ENCODE measurements at places on chromosomes 12 and 14. TPM values are rescaled to one million over a fixed set of nuclear protein-coding genes. Genes with fewer than 3 reads are reported as not detected.
A peak's percentile ranks its signal among the peaks of the same experiment; 100 is the strongest.

DNA sequence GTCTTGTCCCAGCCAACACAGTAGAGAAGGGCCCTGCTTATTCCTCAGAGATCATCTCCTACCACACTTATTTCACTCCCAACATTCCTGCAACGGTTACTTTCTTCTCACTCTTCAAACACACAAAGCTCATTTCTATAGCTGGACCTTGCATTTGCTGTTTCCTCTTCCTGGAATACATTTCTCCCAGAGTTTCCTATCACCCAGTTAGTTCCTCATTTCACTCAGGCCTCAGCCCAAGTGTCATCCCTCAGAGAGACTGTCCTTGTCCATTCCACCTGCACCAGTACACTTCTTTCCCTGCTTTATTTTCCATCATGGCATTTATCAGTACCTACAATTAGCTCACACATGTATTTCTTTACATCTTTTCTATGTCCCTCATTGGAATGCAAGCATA lies 14.7 kb upstream of the STK38L start:
- no peak for DNase-seq

DNA sequence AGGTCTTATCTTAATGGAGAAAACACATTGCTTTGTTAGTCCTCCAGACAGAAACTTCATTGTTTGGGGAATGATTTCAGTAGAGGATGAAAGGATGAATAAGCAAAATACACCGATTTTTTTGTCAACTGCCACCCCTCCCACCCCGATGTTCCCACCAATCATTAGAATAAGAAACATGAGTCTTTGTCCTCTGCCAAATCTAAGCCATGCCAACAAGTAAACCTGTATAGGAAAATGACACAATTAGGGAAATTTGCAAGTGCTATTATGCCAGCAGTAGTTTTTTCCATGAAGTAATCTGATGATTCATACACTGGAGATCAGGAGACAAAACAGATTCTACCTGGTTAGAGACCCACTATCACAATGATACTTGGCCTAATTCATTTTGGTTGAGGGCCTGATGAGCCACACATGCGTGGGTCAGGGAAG lies 35.9 kb downstream of the FLRT2 start:
- DNase-seq, result peak; percentile 37

DNA sequence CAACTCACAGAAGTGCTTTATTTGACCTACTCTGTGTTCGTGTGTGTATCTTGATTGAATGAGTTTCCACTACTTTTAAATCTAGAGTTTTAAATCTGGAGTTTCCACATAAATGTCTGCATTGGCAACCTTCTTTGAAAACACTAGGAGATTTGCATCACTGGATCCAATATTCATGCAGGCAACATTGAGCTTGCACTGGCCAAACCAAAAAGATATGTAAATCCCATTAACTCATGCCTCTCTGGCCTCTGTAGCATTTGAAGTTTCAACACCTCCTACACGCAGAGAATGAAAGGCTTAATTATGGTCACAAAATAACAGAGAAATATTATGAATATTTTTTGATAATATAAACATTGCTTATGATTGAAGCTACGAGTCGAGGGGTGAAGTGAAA lies 178.6 kb downstream of the DUSP6 start:
- no peak for DNase-seq

GRCh38 chr12:108811411-108812180 lies 45.8 kb downstream of the SSH1 start:
- DNase-seq, result no peak

- DNase-seq, result peak; percentile 20
These were observed 1.1 kb downstream of the SMIM10L1 start for GRCh38 chr12:11171969-11172675.

GRCh38 chr14:46651526-46652144 lies at the start of gene RPL10L:
Gene RPL10L (minus strand): TSS chr14:46651781. CDS start chr14:46651736, 45 bp downstream.
- no peak for DNase-seq

DNA sequence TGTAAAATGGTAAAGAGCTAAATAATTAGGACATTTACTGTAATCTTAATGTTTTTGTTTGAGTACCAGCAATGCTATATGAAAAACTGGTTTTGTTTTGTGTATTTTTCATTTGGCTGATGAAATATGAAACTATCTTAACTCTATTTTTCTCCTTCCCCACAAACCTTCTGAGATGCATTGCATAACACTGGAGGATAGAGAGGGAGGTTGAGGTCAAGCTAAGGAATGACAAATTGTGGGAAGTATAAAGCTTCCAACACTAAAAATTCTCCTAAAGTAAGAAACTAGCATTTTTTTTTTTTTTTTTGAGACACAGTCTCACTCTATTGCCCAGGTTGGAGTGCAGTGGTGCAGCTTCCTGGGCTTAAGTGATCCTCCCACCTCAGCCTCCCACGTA lies 31.5 kb upstream of the SRP54 start:
- DNase-seq, result no peak

DNA sequence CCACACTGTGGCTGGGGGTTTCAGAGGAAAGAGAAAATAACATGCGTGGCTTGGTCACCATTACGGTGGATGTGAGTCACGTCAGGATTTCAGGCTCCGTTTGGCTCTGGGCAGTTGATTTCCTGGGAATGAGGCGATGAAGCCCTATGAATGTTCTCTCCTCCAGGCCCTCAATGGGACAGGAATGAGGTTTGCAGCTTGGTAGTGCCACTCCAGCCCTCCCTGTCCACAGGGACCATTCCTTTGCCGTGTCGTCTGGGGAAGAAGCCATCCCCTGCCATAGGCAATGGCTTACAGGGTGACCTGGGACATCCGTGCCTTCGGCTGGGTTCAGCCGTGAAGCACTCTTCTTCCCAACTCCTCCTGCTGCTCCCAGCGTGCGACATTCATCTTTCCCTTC lies 95.0 kb downstream of the FBXL14 start:
- no peak for DNase-seq

GRCh38 chr12:59010118-59010517 lies 89.8 kb upstream of the LRIG3 start:
- DNase-seq, result no peak

DNA sequence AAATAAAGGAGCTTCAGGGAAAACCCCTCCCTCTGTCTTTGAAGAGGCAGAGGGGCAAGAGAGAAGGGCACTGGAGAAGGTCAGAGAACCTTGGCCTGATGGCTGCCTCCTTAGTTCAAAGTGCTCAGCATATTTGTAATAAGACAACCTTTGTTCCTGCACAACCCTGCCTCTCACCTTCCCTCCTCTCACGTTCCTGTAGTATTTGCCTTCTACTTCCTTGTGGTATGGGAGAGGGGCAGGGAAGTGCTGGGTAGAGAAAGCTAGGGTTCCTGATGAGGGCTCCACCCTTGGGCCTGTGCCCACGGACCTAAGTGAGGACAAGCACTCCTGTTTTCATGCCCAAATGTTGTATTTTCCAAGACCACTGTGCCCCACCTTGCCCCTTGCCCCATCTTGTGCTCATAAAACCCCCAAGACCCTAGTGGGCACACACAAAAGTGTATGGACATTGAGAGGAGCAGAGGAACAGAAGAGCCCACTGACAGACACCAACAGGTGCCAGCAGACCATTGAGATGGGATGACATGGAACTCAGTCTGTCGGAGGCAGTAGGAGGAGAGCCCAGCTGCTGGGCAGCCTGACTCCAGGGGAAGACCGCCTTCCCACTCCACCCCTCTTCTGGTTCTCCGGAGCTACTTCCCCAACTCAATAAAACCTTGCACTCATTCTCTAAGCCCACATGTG lies 261.5 kb upstream of the CCDC196 start:
- DNase-seq, result no peak

DNA sequence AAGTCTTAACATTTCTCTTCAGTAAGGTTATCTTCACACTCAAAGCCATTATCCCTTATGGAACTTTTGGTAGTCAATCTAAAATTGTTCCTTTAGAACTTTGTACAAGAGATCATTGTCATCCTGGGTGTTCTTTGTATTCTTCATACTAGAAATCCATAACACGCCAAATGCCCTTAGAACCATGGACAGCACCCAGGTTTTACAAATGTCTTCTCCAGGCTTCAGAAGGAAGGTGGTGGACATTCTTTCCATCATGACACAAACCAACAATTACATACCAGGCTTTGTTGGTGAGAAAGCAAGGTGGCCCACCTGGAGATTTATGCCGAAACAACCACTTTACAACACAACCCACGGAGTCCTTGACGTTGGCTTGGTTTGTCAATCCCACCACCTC lies 365.6 kb upstream of the TBX3 start:
- DNase-seq, result no peak

DNA sequence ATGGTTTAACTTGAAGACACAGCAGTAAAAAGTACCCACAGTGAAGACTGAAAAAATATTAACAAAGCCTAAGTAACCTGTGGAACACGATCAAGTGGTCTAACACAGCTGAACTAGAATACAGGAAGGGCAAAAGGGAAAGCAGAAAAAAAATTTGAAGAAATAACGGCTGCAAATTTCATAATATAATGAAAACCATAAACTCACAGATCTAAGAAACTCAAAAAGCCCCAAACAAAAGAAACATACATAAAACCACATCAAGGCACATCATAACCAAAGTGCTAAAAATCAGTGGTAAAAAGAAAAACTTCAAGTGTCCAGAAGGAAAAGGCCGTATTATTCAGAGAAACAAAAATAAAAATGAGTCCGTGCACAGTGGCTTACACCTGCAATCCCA lies 30.9 kb downstream of the SPPL3 start:
- DNase-seq, result no peak

DNA sequence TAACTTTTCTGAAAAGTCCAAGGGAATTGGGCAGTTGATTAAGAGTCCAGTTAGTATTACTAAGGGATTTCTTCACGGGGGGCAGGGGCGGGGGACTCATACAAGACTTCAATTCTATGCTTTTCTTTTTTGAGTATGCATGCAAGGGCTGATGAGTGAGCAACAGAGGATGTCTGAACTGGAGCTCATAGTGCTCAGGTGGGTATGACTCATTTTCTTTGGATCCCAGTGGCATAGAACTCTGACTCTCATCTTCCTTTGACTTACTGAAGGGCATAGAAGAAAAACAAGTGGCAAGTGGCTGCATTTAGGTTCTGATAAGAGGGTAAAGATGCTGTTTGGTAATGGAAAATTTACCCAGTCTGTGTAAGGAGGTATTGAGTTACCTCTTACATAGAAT lies 749.2 kb downstream of the NOVA1 start:
- no peak for DNase-seq

DNA sequence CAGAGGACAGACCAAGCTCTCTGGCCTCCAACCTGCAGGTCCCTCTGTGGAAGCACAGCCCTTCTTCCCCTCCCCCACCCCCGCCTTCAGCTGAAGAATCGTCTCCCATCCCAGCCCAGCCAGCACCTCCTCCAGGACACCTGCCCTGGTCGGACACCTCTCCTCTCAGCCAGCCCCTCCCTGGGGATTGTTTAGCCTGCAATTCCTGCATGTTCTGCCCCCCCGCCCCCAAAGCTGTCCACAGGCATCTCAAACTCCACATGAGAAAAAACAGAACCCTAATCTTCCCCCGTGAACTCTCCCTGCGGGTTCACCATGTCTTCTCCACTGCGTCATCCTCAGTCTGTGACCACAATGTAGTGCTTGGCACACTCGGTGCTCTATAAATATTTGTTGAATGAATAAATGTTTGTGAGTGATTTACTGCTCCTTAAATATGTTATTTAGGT lies 24.1 kb downstream of the PRIMA1 start:
- no peak for DNase-seq

- no peak for DNase-seq
These were observed 482 bp downstream of the WDHD1 start for GRCh38 chr14:55026441-55026792.

GRCh38 chr14:89444516-89445125 lies 27.6 kb upstream of the FOXN3 start:
- no peak for DNase-seq

DNA sequence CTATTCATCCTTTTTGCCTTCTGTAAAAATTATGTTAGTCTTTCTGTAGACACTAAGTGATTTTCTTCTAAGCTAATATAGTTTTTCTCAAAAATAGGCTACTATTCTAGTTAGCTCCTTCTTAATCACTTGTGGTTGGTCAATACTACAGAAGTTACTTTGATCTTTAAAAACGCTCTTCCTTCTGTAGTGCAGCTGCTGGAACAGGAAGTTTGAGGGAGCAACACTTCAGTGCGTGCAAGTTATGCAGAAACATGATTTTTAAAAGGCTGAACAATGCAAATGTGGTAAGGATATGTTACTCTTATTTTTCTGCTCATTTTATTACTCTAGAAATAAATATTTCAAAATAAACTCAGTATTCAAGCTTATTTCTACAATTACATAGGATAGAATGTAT lies 11.1 kb upstream of the RERGL start:
- no peak for DNase-seq

GRCh38 chr14:21089271-21089670 lies 9.2 kb downstream of the ZNF219 start:
- DNase-seq, result no peak

GRCh38 chr14:36515105-36515593 lies 4.9 kb downstream of the NKX2-1 start:
- DNase-seq, result no peak

- DNase-seq, result no peak
These were observed 169.8 kb downstream of the BTG1 start for GRCh38 chr12:91975891-91976290.

DNA sequence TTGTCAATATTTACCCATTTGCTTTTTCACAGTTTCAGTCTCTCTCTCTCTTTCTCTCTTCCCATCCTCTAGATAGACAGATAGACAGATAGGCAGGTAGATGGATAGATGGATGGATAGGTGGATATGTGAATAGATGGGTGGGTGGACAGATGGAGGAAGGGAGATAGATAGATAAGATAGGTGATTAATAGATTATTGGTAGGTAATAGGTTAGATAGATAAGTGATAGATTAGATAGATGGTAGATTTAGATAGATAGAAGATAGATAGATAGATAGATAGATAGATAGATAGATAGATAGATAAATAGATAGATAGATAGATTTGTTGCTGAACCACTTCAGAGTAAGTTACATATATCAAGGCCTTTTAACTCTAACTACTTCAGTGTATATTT lies 148.2 kb downstream of the SLC15A4 start:
- no peak for DNase-seq

DNA sequence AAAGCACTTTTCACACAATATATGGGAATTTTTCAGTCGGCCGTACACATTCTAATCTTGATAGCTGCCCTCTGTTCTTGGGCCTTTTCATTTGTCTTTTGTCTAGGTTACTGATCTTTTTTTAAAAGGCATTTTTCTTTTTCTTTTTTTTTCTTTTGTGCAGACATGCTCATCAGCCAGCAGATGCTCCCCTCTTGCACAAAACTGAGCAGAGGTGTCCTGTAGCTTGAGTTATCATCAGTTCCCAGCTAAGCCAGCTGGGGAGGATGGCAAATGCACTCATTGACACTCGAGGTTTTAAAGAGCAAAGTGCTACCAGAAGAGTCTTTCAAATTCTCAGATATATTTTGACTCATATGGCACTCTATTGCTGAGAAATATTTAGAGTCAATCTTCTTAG lies 913.9 kb upstream of the SEL1L start:
- no peak for DNase-seq

- DNase-seq, result no peak
These were observed 13.7 kb downstream of the KRT71 start for GRCh38 chr12:52539083-52539820.

The KLRF2 gene
- total RNA-seq, result not detected

The ALDH1L2 gene
- 4.4 TPM for total RNA-seq

The CCDC60 gene
- not detected for total RNA-seq

The SIRT4 gene
- 2.8 TPM for total RNA-seq

The NACA gene
- total RNA-seq, result 1,958 TPM

The EPYC gene
- total RNA-seq, result 0.87 TPM

The FOXN4 gene
- not detected for total RNA-seq

The SPRING1 gene
- 45.4 TPM for total RNA-seq

The GALNT4 gene
- 5.7 TPM for total RNA-seq

The SMCO2 gene
- total RNA-seq, result not detected

The ZC2HC1C gene
- total RNA-seq, result 3.9 TPM

The PTPN21 gene
- total RNA-seq, result 2.4 TPM

Measured in SK-MEL-5 (cell line).